Kasumi-1 (cell line): ENCODE measurements at places on chromosomes 4 and X.

GRCh38 chrX:56278692-56279091, 46.5 kb downstream of the KLF8 start:
- DNase-seq: no peak

- no peak for DNase-seq
Measured at GRCh38 chr4:124555959-124556358, 156.6 kb downstream of the ANKRD50 start.

- DNase-seq: no peak
Measured at GRCh38 chr4:11505221-11505971, 76.7 kb upstream of the HS3ST1 start.

DNA sequence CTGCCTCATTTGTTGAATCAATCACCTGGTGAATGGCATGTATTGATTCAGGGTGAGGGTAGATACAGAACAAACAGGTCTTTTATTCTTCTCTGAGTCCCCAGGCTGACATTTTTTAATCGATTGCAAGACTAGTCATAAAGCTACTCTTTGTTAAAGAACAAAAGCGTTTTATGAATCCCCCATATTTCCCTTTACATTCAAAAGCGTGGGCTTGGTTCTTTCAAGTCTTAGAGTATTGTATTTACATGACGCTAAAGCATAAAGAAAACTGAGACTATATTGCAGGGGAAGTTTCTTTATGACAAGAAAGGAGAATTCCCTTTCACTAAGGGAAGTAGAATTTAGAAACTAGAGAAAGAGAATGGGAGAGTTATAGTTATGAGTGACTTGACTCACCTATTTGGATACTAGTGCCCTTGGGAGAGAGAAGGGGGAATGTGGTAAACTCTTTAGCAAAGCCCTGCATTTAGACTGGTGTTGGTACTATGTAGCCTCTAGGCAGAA, 69.3 kb upstream of the PDE5A start:
- no peak for DNase-seq

DNA sequence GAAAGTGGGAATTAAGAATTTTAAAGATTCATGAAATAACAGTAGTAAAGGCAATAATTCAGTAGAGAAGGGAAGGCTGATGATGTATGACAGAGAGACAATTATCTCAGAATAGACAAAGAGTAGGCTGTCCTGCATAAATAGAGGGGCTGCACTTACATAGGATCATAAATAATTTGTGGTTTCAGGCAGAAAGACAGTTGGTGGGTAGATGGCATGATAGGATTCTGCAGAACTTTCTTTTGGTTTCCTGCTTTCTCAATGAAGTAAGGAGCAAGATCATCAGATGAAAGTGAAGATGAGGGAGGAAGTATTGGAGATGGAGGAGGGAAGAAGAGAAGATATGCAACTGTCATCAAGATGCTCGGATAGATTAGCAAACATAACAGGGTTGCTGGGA, 604.9 kb upstream of the ZFP42 start:
- DNase-seq: no peak

GRCh38 chr4:74133786-74134499, 24.0 kb upstream of the MTHFD2L start:
- DNase-seq: peak; percentile 72

GRCh38 chrX:117743469-117744251, 372.9 kb downstream of the KLHL13 start:
- peak; percentile 3 for DNase-seq

- DNase-seq: peak; percentile 42
Measured at GRCh38 chr4:141636771-141637460, 533 bp downstream of the IL15 start.

DNA sequence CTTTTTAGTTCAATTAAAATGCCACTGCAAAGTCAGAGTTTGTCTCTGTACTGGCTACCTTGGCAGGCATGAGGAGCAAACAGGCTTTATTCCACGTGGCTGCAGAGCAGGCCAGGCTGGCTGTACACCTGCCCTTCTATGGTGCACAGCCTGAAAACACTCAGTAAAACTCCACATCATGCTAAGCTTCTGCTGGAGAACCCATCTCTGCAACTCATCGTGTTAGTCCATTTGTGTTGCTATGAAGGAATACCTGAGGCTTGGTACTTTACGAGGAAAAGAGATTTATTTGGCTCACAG, 214.4 kb downstream of the SCFD2 start:
- no peak for DNase-seq

- no peak for DNase-seq
Measured at GRCh38 chrX:39883666-39884065, 214.1 kb downstream of the BCOR start.

- no peak for DNase-seq
Measured at GRCh38 chr4:167642250-167642649, 408.0 kb upstream of the SPOCK3 start.

DNA sequence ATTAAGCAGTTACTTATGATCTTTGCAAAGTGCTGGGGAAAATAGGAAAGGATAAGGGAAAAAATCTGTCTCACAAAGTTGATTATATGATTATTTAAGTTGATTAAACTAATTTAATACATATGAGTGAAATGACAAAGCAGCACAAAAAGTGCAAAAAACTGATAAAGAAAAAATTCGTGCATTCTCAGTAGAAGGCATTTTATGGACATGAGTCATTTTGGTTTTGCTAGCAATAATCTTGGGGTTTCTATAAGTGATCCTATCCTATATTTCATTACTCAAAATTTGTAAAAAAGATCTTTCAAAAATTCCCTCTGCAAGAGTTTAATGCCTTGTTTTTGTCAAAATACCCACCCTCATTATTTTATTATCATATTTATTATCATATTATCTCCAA, 224.2 kb upstream of the ANXA10 start:
- no peak for DNase-seq

GRCh38 chrX:102654696-102655095, 3.4 kb downstream of the GPRASP1 start:
- no peak for DNase-seq

GRCh38 chr4:106032851-106033286, 137.6 kb downstream of the NPNT start:
- no peak for DNase-seq

- DNase-seq: no peak
Measured at GRCh38 chr4:105989485-105990242, 94.4 kb downstream of the NPNT start.

DNA sequence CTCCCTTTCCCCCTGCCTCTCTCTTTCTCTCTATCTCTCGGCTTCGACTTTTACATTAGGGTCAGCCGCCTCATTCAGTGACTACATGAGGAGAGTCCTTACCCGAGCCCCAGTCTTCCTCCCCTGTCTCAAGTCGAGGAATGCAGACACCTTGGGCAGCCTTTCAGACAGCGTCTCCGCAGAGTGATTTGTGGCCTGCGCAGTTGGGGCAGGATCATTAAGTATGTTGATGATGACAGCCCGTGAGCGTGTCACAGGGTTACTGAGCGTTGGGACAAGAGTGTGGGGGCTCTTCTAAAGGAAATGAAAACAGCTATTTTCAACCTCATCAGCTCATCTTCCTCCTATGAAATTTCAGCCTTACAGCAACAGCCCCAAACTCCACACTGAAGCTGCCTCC, 312.1 kb upstream of the GATB start:
- DNase-seq: no peak

DNA sequence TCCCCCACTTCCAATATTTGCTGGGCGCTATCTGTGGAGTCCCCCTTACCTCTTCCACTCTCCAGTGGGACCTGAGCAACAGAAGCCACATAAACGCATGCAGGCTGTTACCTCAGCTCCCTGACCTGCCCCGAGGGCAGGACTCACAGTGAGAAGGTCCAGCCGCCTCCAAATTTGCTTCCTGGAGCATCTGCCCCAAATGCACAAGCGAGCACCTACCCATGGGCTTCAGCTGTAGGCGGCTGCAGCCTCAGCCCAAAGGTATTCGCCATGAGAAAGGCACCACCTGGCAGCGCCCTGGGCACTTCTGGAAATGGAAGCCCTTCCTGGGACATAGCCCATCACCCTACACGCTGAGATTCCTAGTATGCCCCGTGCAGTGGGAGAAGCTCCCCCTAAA, 23.4 kb downstream of the SPACA5 start:
- DNase-seq: no peak

DNA sequence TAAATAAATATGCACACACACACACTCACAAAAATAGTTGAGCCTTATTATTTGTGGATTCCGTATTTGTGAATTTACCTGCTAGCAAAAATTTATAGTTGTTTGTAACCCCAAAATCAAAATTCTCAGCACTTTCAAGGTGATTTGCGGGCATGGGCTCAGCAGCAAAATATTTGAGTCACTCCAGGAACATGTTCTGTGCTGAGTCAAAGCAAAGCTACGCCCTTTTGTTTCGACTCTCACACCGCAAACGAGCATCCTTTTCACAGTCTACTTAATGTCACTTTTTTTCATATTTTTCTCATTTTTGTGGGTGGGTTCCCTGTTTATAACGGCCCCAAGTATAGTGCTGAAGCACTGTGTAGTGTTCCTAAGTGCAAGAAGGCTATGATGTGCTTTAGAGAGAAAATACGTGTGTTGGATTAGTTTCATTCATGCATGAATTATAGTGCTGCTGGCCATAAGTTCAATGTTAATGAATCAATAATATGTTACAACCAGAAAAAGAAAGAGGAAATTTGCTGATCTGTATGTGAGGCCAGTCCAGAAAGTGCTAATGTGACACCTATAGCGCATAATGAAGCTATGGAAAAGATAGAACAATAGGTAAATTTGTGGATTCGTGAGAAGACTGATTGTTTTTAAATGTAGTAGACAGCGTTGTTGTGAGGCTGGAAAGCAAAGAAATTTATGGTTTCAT, 723.2 kb upstream of the AGA start:
- DNase-seq: no peak

DNA sequence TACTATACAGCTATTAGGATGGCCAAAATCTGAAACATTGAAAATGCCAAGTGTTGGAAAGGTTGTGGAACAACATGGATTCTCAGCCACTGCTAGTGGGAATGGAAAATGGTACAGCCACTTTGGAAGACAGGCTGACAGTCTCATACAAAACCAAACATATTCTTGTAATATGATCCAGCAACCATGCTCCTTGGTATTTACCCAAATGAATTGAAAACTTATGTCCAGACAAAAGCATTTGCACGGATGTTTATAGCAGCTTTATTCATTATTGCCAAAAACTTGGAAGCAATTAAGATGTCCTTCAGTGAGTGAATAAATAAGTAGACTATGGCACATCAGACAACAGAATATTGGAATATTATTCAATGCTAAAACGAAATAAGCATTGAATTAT, 105.8 kb upstream of the DCLK2 start:
- DNase-seq: no peak

DNA sequence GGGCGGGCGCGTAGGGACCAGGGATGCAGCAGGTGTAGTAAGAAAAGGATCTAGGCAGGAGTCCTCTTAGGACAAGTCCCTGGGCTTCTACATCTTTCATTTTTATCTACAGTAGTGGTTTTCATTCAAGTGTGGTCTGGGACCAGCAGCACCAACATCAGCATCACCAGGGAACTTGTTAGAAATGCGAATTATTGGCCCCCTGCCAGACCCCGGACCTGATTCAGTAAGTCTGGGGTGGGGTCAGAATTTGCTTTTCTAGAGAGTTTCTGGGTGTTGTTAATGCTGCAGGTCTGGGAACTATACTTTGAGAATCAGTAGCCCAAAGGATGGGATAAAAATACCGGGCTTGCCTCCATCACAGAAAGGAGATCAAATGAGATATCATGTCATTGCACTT, 1.3 kb upstream of the PCYT1B start:
- no peak for DNase-seq

GRCh38 chr4:31968842-31969241, 1248.7 kb downstream of the PCDH7 start:
- peak; percentile 4 for DNase-seq

- DNase-seq: no peak
Measured at GRCh38 chrX:23765449-23765848, 17.5 kb upstream of the SAT1 start.

DNA sequence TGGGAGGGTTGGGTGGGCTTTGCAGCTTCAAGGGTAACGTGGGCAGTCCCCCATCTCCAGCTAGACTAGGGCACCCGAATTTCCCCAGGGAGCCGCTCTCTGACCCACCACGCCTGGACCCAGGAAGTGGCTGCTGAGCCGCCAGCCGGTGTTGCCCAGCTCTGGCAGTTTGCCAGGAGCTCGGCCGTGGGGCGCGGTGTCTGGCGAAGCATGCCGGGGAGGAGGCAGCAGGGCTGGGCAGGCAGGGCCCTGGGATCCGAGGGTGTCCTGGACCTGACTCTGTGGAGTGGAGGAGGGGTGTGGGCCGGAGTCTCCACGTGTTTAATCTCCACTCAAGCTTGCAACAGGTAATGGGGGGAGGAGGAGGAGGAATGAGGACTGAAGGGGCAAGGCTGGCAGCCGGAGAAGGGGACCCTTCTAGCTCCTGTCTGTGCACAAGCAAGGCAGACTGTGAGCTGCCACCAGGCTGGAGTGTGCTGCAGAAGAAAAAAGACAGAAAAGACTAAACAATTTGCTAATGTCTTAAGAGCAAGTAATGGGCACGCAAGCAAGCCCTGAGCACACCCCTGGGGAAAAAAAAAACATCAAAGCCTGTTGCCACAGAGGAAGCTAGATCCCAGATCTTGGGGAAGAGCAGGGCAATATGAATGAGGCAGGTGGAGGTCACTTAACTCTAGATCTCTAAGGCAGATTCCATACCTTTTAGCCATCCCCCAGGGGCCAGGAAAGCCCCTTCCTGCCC, 2.4 kb downstream of the LONRF3 start:
- DNase-seq: peak; percentile 0

- no peak for DNase-seq
Measured at GRCh38 chr4:129371926-129372325, 276.0 kb downstream of the C4orf33 start.

- DNase-seq: no peak
Measured at GRCh38 chr4:168787801-168788595, 222.1 kb downstream of the CBR4 start.

GRCh38 chrX:139008185-139008584, 296.7 kb upstream of the FGF13 start:
- DNase-seq: no peak

DNA sequence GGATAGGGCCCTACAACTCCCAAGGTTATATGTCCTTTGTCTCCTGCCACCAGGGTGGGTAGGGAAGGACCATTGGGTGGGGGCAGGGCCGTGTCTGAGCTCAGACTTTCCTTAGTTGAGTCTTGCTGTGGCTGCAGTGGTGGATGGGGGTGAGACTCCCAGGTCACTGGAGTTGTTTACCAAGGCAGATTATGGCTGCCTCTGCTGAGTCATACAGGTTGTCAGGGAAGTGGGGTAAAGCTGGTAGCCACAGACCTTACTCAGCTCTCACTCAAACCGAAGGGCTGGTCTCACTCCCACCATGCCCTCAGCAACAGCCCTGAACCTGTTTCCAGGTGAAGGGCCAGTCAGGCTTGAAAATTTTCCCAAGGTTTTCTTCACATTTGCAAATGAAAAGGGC, 58.8 kb upstream of the FAAH2 start:
- no peak for DNase-seq

DNA sequence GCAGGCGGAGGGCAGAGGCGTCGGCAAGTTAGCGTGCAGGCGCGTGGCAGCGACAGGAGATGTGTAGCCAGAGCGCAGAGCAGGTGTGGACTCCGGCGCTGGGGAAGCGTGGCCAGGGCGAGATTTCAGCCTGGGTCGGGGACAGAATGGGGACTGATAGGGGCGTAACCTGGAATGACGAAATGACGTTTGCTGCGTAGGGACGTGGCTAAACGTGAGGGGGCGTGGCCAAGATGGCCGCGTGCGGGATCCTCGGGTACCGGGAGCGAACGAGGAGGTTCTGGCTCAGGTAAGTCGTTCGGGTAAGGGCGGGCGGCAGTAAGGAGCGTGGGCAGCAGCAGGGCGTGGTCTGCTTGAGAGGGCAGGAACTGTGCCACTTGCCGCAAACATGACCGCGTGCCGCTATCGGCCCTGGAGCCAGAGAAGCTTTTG, 10.9 kb upstream of the CLTRN start:
- peak; percentile 70 for DNase-seq
